ENCODE measurements at places on chromosomes 7 and 10. TPM values are rescaled to one million over a fixed set of nuclear protein-coding genes. Genes with fewer than 3 reads are reported as not detected.

The FAM237B gene
- not detected for total RNA-seq

The NUTM2B gene
- 0.16 TPM for total RNA-seq

The HTR5A gene
- not detected for total RNA-seq

The SFRP5 gene
- total RNA-seq, result 0.93 TPM

The SUN3 gene
- total RNA-seq, result not detected

The FOXP2 gene
- 7.9 TPM for total RNA-seq

The IDI2 gene
- 204 TPM for total RNA-seq

DNA sequence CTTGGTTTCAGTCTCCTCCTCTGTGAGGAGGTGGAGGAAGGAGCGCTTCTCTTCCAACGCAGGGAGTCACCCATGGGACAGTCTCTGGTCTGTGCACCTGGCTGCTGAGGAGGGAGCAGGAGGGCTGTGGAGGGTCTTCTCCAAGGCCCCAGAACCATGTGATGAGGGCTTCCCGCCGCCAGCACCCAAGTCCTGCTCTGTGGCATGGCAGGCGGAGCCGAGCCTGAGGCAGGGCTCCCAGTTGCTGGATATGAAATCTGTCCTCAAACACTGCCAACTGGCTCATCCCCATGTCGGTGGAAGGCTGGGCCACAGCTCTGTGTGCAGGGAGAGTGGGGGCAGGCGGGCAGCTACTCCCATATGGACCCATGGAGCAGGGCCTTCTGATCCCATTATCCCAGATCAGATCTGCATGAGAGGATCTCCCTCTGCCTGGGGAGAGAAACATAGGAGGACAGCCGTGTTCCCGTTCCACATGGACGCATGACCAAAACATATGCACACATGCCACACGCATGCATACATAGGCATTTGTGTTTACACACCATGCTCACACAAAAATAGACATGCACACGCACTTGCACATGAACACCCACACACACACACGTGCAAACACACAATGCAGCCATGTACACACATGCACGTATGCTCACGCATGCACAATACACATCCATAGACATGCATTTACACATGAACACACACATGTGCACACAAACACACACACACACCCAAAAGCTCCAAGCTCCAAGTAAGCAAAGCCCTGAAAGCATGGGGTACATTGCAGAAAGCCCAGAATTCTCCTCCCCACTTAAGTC is 38.8 kb upstream of the EN2 start:
- H3K4me3 ChIP-seq, result no peak overlapping the region
- H3K4me1 ChIP-seq, result no peaks in the 10 kb centered on the region
- no peaks in the 10 kb centered on the region for H3K36me3 ChIP-seq
- no peak overlapping the region for H3K27ac ChIP-seq

DNA sequence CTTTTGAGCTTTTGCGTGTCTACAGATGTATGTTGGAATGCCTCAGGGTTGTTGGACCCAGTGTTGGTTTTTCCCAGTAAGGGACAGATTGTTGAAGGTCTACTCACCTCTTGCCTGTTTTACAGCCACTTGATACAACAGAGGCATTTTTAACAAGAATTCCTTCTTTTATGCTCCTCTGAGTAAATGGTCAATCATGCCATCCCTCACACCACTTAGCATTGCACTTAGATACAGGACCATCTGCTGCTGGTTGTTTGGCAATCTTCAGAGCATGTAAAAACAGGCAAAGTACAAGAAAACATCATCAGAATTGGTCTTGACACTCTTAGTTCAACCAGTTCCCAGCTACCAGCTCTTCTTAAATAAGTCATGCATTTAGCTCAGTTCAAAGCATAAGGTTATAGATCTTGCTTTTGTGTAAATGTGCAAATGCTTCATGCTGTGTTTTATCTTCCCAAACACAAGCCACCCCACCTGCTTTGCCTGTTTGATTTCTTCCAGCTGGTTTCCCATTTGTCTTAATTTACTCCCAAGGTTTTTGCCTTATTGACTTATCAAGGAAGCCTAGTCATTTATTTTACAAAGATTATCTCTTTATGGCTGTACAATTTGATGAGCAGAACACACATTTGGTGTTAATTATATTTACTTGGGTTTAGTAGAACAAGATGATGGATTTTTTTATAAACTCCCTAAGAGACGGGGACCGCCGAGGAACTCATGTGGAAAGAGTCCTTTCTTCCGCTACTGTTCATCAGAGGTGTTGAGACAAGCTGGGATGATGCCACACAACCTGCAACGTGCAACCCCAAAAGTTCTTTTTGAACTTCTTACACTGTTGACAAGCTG is 136.6 kb downstream of the AHR start:
- no peak for DNase-seq
- no peaks in the 10 kb centered on the region for H3K4me1 ChIP-seq
- no peaks in the 10 kb centered on the region for H3K36me3 ChIP-seq
- H3K27me3 ChIP-seq, result no peaks in the 10 kb centered on the region

GRCh38 chr10:132591166-132591971 is 53.8 kb downstream of the INPP5A start:
- peak; percentile 81 for DNase-seq
- H3K4me3 ChIP-seq, result no peak overlapping the region
- peak overlapping the region; percentile 82 for H3K27ac ChIP-seq
- no peaks in the 10 kb centered on the region for H3K36me3 ChIP-seq
- H3K4me1 ChIP-seq, result peaks cover 84% of the 10 kb centered on the region

GRCh38 chr10:73931767-73932619 is 21.1 kb downstream of the PLAU start:
- DNase-seq, result no peak
- no peaks in the 10 kb centered on the region for H3K36me3 ChIP-seq
- H3K27me3 ChIP-seq, result no peaks in the 10 kb centered on the region
- no peak overlapping the region for H3K4me3 ChIP-seq
- peaks cover 8% of the 10 kb centered on the region for H3K4me1 ChIP-seq
- no peak overlapping the region for H3K27ac ChIP-seq

DNA sequence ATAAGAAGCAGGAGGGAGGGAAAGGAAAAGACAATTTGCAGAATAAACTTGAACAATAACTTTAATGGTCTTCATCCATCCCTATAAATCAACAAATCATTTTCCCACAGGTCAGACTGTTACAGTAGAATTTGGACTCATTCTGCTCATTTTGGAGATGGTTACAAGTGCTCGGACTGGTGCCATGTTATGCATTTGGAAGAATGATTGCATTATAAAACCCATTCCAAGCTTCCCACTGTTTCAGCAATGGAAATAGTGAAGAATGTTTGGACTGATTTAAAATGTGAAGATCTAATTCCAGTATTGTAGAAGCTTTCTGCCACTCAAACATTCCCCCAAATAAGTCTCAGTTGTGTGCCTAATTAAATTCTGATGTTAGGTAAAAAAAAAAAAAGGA is 99.7 kb upstream of the ZEB1 start:
- H3K27ac ChIP-seq, result no peak overlapping the region
- no peaks in the 10 kb centered on the region for H3K36me3 ChIP-seq
- no peak overlapping the region for H3K4me3 ChIP-seq

- H3K4me1 ChIP-seq, result peaks cover 4% of the 10 kb centered on the region
- no peaks in the 10 kb centered on the region for H3K27me3 ChIP-seq
- no peak overlapping the region for H3K4me3 ChIP-seq
- no peaks in the 10 kb centered on the region for H3K36me3 ChIP-seq
- DNase-seq, result no peak
- H3K27ac ChIP-seq, result no peak overlapping the region
Measured at GRCh38 chr7:123573896-123574467, 16.4 kb upstream of the NDUFA5 start.

All from gastrocnemius medialis (tissue), 4 donors.